ENCODE measurements at places on chromosomes 4 and X.

DNA sequence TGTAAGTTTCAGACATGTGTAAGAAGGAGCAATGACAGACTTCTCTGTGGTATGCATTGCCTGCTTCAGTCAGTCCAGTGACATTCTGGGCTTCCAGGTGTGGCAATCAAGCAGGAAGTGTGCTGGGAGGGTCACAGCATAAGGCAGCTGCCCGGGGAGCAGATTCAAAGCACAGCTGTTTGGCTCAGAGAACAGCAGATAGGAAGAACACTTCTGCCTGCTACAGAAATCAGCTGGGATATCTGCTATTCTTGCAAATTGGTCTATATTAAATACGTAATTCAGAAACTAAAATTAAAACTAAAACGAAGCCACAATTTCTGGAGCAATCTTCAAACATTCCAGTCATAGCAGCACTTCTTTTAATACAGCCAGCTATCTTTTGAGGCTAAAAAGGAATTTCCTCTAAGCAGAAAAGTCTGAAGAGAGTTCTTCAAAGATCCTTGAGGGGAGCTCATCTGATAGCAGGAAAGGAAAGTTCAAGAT is 47.5 kb upstream of the GALNT7 start:
- DNase-seq: no peak

DNA sequence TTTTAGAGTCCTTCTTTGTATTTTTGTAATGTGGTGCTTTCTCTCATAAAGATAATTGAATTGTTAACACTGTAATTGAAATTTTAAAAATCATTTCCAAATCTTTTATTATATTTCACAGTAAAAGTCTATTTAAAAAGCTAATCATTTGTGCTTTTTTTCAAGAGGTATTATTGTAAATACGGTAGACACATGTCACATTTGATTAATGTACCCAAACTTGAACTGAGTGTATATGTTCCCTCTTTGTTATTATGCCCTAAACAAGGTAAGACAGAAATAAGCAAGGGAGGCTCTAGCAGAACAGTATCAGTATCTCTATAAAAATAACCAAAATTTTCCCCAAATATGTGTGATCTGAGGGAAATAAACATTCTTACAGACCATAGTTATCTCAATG is 21.5 kb upstream of the LARP1B start:
- no peak for DNase-seq

DNA sequence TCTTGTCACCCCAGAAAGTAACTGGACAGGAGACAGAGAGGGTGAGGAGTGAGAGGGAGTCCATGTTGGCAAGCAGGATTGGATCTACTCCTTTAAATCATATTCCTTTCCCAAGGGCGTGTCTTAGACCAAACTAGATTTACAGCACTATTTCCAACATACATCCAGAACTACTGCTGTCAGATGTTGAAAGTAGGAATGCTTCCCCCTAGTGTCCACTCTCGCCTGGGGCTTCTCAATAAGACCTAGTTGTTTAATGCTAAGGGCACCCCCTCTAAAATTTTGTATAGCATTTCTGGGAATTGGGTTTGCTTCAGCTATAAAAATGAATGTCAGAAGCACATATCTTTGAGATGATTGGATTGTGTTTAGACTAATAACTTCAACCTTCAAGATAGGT is 13.3 kb downstream of the OFD1 start:
- DNase-seq: no peak

DNA sequence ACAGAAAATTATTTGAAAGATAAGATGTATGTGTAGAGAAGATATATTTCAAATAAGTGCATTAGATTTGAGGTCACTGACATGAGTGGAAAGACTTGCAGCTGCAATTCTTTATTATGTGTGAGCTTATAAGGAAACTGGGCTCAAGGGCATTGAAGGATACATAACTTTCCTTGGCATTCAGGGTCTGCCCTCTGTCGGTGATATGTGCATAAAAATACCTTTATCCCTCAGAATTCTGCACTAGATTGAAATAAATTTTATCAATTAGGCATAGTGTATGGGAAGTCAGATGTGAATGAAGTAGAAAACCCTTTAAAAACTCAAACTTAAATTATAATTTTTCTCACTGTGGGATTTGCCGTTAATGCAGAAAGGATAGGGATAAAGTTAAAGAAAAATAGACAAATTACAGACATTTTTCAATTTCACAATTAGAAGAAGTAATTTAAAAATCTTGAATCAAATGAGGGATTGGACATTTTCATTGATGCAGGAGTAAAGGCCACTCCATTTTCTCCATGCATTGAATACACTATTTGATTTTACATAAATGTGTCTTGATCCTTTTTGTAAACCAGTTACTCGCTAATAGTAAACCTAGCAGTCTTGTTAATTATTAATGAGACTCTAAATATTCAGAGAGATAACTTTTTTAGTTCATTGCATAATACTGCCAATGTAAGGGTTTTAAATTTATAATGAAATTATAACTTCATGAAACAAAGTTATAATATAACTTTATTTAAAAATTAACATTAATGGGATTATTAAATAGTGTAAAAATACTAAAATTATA is 21.0 kb upstream of the ETNPPL start:
- no peak for DNase-seq

- DNase-seq: no peak
These were observed 159.2 kb downstream of the SLC4A4 start for GRCh38 chr4:71498002-71498401.

DNA sequence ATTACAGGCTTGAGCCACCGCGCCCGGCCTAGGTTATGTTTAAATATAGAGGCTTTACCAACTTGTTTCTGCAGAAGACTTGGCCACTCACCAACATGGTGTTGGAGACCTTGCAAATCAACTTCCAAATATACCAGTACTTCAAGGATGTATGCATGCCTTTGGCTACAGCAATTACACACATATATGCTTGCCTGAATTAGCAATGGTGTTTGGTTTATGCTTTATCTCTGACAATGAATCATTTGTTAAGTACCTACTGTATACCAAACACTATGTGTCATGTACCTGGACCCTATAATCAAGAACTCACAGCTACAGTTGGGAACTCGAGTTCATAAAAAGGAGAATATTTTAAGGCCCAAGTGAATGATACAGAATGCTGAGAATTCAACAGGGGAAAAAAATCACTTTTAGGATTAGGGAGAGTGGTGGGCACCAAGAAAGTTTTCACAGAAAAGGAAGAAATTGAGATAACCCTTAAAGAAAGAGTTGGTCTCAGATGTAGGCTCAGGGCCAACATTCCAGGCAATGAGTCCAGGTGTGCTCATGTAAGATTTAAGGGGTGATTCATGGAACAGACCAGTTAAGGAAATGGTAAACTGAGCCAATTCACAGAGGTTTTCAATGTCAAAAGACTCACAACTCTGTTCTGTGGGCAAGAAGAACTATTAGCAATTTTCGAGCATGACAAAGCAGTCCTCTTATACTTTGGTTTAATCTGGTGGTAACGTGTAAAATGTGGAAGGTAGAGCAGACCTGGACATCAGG is 98.9 kb downstream of the BCOR start:
- no peak for DNase-seq

DNA sequence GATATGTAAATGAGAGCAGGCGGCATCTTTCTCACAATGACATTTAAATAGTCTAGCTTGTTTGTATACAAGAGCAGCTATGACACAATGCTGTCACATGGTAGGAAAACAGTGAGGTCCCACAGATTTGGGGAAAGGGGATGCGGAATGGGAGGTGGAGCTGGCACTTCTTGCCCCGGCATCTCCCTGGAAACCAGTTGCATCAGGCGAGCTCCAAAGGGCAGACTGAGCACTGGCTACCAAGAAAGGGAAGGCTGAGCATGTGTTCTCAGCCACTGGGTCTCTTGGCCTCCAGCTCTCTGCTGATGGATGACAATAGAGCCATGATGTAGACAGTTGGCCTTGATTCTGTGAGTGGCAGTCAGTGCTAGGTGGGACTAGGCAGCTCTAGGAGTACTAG is 109.0 kb downstream of the UCHL1 start:
- no peak for DNase-seq

DNA sequence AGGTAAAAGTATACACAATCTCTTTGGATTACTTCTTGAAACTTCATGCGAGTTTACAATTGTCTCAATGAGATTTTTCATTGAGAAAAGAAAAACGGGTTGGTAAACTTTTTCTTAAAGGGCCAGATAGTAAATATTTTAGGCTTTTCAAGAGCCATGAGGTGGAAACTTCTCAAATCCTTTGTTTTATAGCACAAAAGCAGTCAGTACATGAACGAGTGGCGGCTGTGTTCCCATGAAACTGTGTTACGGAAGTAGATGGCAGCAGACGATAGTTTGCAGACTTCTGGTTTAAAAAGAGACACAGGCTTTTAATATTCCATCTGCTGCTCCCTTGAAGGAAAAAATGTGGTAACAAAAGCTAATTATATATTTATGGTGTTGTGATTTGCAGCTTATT is 332.0 kb downstream of the TENM3 start:
- no peak for DNase-seq

DNA sequence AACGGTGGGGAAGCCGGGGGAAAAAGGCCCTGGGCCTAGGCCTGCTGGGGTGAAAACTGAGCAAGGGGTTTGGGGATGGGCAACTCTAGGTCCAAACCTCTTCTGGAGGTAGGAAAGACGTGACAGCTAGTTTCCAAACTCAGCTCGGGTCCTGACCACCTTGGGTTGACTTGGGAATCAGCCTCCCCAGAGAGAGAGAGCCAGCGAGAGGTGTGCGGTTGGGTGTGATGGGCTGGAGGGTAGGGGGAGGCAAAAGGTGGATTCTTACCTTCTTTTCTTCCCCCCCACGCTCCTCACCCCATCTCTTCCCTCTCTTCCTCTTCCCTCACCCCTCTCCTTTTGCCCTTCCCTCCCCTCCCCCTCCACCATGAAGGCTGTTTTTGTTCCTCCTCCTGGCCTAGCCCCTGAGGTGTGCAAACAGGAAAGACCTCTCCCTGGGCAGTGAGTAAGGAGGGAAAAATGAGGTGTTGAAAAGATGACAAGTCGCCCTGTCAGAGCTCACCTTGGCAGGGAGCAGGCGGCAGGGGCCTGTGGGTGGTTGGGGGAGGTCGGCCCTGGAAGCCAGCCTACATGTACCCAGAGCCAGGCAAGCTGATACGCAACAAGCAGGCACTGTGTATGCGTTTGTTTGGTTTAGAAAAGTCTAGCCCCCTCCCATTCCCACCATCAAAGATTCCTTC is 14.8 kb downstream of the PJA1 start:
- no peak for DNase-seq

GRCh38 chrX:71976753-71977152 is 66.1 kb downstream of the NHSL2 start:
- no peak for DNase-seq

DNA sequence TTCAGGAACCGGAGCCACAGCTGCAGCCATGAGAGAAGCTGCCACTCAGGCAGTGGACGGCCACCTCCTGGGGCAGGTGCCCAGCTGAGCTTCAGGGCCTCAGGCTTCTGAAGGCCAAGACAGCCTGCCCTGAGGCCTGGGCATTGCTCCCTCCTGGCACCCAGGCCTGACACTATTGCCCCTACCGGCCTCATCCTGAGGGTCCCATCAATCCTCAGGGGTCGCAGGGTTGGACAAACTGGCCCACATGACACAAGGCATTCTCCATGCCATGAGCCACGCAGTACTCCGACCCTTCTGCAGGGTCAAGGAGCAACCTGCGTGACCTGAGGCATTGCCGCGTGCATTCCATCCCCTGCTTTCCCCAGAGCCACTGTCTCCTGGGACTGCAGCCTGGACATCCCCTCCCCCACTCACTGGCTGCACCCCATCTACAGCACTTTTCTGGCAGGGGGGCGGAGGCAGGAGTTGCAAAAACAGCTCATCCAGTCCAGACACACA is 3.0 kb upstream of the ZFP92 start:
- DNase-seq: no peak

DNA sequence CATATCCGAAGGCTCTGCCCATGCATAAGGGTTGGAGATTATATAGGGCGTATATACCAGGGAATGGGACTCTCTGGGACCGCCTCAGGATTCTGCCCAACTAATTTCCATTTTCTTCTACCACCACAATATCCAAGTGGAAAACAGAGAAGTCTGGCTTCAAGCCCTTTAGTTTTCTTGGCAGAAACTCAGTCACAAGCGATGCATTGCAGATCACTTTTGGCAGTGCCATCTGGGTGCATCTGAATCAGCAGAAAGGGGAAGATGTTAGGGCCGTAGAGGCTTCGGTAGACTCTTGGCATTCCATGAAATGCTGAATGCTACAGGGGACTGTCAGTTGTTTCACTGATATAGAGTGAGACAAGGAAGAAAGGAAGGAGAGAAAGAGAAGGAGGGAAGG is 94.1 kb upstream of the FAM9B start:
- no peak for DNase-seq

- DNase-seq: no peak
These were observed 290.4 kb downstream of the NR3C2 start for GRCh38 chr4:148151806-148152205.

GRCh38 chr4:76447393-76447851 is 12.4 kb downstream of the SHROOM3 start:
- DNase-seq: no peak

DNA sequence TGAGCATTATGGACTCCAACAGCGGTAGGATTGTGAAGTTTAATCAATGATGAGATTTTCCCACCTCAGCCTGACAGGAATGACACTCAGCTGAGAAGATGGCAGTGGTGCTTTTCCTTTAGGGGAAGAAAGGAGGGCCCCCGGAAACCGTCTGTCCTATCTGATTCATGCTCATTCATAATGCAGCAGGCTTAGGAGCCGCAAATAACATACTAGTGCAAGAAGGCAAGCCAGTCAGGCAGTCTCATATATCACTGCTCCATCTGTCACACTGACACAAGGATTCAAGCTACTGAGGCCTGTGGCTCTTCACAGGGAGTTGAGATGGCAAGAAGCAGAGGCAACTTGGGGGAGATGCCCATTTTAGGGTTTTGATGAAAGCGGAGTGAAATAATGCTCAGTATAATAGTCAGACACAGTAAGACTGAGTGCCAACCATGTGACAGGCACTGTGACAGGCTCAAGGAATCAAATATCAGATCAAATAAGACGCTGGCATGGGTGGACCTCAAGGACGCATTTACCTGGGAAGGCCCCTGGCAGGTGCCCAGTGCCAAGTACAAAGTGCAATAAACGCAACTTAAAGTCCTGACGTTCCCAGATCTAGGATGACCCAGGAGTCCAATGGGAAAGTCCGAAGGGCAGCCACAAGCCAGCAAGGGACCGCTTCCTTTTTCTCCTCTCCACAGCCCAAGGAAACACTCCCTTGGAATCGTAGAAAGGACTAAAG is 63.4 kb downstream of the FHDC1 start:
- DNase-seq: no peak

DNA sequence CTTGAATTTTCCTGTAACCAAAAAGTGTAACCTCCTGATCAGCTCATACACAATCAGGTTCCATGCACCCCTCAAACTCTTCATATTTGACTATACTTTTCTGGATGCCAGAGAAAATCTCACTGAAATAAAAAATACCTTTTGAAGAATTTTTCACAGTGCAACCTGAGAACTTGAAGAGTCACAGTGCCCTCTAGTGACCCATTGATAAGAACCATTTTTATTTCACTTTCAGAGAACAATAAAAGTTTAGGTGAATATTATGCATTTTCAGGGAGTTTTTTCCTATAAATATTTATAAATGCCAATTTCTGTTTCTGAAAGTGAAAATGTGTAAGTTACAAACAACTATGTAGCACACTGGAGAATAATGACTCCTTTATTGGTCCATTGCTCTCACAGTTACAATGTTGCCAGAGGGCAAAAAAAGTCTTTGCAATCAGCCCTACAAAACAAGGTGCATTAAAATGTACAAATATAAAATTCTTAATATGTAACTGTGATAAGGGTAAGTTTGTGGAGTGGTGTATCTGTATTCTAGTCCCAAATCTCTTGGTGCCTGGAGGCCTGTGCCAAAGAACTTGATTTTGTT is 153.6 kb upstream of the INTU start:
- DNase-seq: no peak

- no peak for DNase-seq
These were observed 24.5 kb downstream of the RBMX start for GRCh38 chrX:136856050-136856449.

Data from stimulated activated CD4-positive, alpha-beta T cell treated with anti-CD3 and anti-CD28 coated beads, Interleukin-1b, Interleukin-23, amount 100 ng/mL, for 1 hour (primary cell).